MCF 10A (cell line): ENCODE measurements at places on chromosomes 12 and 14.

DNA sequence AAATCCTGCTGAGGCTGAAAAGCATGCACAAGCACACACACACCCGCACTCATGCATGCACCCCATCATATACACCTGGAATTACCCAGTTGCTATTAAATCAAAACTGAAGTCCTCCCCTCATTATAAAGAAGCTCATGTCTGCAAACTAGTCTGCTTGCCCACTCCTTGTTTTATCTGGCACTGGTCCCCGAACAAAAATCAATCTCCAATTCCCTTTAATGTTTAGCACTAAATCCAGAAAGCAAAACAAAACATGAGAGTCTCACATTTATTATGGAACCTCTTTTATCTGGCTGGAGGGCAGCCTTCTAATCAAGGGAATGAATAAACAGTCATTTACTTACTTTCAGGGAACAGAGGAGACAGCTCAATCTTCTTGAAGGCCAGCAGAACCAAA is 1093.4 kb upstream of the FLRT2 start:
- H3K4me3 ChIP-seq = no peak overlapping the region
- H3K27ac ChIP-seq = no peak overlapping the region
- no peaks in the 10 kb centered on the region for H3K27me3 ChIP-seq
- no peaks in the 10 kb centered on the region for H3K4me1 ChIP-seq
- no peaks in the 10 kb centered on the region for H3K36me3 ChIP-seq

- DNase-seq = no peak
- no peak overlapping the region for H3K27ac ChIP-seq
- H3K4me1 ChIP-seq = no peaks in the 10 kb centered on the region
- no peaks in the 10 kb centered on the region for H3K27me3 ChIP-seq
These were observed 38.7 kb upstream of the SYCP3 start for GRCh38 chr12:101777978-101778377.

DNA sequence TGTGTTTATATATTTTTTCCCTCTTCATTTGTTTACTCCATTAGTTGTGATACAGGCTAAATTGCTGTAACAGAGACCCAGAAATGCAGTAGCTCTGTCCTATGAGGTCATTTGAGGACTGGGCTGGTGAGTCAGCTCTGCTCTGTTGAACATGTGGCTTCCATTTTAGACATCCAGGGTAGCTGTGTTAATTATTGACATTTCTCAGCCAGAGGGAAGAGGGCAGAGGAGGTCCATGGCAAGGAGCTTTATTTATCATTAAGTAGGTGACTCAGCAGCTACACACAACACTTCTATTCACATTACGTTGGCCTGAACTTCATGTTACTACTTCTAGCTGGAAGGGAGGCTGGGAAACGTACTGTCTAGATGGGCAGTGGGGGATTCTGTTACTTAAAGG is 85.4 kb downstream of the PTCSC3 start:
- H3K4me1 ChIP-seq = peaks cover 12% of the 10 kb centered on the region
- no peaks in the 10 kb centered on the region for H3K27me3 ChIP-seq
- H3K36me3 ChIP-seq = no peaks in the 10 kb centered on the region
- H3K4me3 ChIP-seq = no peak overlapping the region

DNA sequence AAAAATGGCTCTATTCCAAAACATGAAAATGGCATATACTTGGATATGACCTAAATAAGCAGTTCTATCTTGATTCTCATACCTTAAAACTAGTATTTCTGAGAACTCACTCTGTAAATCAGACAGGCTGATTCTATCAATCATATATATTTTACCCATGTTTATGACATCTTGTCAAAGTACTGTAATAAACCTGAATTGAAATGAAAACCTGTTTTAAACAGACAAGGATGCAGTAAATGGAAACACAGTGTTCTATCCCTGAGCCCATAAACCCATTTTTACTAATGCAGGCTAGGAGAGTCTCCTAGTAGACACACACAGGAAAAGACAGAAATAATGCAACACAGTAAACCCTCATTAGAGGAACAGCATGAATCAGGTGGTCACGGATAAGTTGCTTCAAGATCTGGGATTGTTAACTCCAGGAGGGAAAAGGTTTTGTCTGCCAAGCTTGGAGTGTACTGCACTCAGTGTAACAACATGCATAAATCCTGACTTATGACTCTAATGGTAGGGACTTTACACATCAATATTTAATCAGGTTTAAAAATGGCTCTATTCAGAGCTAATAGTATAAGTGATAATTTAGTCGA is 93.6 kb upstream of the CPNE8 start:
- H3K27me3 ChIP-seq = no peaks in the 10 kb centered on the region
- no peak overlapping the region for H3K4me3 ChIP-seq
- no peaks in the 10 kb centered on the region for H3K36me3 ChIP-seq

- H3K27me3 ChIP-seq = no peaks in the 10 kb centered on the region
- no peak for DNase-seq
- H3K4me3 ChIP-seq = no peak overlapping the region
- no peak overlapping the region for H3K27ac ChIP-seq
These were observed 223.7 kb downstream of the ZFP36L1 start for GRCh38 chr14:68568907-68569897.

- peaks cover 6% of the 10 kb centered on the region for H3K4me1 ChIP-seq
- no peaks in the 10 kb centered on the region for H3K36me3 ChIP-seq
- H3K27me3 ChIP-seq = no peaks in the 10 kb centered on the region
- DNase-seq = peak; percentile 5
- H3K4me3 ChIP-seq = no peak overlapping the region
- H3K27ac ChIP-seq = no peak overlapping the region
These were observed 246.3 kb upstream of the CLEC14A start for GRCh38 chr14:38502239-38502638.

DNA sequence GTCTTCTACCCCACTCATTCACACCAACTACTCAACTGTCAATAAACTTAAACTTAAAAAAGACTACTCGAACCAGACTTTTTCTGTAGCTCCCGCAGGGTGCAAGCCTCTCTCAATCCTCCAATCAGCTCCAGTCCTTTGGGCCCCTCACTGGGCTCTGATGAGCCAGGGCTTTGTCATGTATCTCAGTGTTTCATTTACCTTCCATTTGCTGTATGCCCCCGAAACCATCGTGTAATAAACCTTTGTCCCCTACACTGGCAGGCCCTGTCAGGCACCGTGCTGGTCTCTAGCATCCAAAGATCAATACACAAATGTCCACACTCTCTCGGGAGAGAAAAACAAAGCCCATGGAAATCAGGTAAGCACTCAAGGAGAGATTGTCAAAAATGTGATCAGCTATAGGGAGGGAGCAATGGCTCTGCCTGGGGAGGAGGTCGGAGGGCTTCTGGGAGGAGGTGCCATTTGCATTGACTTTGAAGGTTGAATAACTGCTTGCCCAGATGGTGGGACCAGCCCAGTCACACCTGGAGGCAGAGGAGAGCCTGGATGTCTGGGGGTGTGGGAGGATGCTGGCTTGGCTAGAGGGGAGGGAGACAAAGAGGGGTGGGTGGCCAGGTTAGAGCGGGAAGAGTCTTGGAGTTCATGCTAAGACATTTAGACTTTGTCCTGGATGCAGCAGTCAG is 42.1 kb upstream of the DICER1 start:
- no peak overlapping the region for H3K27ac ChIP-seq
- no peaks in the 10 kb centered on the region for H3K27me3 ChIP-seq
- no peak for DNase-seq
- H3K36me3 ChIP-seq = peaks cover 16% of the 10 kb centered on the region

DNA sequence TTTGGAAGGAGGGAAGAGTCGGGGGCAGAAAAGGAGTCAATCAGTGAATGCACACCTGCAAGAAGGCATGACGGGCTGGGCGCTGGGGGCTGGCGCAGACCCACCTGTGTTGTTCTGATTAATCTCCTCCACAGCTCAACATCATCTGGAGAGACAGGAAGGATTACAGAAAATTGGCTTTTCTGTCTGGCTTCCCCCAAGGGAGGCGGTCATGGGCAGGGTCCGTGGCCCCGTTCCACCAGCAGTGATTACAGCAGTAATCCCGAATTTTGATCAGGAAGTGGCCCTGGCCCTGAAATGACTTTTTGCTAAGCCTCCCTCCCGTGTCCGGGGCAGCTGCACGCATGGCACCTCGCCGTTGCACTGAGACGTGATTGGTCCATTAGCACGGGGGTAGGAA is 24.4 kb upstream of the GALNT9 start:
- H3K27me3 ChIP-seq = peaks cover 8% of the 10 kb centered on the region
- H3K27ac ChIP-seq = no peak overlapping the region
- H3K4me1 ChIP-seq = peaks cover 5% of the 10 kb centered on the region
- H3K4me3 ChIP-seq = no peak overlapping the region
- no peaks in the 10 kb centered on the region for H3K36me3 ChIP-seq

- H3K27ac ChIP-seq = no peak overlapping the region
- no peaks in the 10 kb centered on the region for H3K36me3 ChIP-seq
- no peak overlapping the region for H3K4me3 ChIP-seq
- peaks cover 22% of the 10 kb centered on the region for H3K27me3 ChIP-seq
- no peaks in the 10 kb centered on the region for H3K4me1 ChIP-seq
- no peak for DNase-seq
These were observed 19.0 kb upstream of the CLEC2A start for GRCh38 chr12:9951026-9951675.

- DNase-seq = no peak
- no peak overlapping the region for H3K27ac ChIP-seq
- no peaks in the 10 kb centered on the region for H3K4me1 ChIP-seq
- H3K36me3 ChIP-seq = no peaks in the 10 kb centered on the region
- no peak overlapping the region for H3K4me3 ChIP-seq
These were observed 57.7 kb upstream of the FAM181A start for GRCh38 chr14:93869427-93869826.

GRCh38 chr12:125978286-125978685 is 913.1 kb downstream of the AACS start:
- no peaks in the 10 kb centered on the region for H3K4me1 ChIP-seq
- no peak overlapping the region for H3K27ac ChIP-seq
- no peaks in the 10 kb centered on the region for H3K27me3 ChIP-seq
- H3K4me3 ChIP-seq = no peak overlapping the region
- H3K36me3 ChIP-seq = peaks cover 6% of the 10 kb centered on the region
- no peak for DNase-seq

DNA sequence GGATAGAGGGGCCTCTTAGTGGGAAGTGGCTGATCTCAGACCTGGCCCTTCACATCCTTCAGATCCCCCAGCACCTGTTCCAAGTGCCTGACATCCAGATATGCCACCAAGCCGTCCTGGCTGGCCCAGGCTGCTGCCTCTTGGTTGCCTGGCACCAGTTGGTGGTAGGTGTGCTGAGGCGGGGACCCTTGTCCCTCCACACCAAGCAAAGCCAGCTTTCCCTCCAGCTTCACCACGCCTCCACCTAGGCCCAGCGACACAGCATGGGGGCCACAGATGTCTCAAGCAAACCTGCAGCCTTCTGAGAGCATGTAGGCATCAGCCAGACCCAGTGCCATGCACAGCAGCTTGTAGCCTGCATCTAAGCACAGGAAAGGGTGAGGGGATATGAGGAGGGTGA is 3.5 kb upstream of the CD63 start:
- H3K27me3 ChIP-seq = no peaks in the 10 kb centered on the region
- H3K36me3 ChIP-seq = peaks cover 12% of the 10 kb centered on the region
- no peak overlapping the region for H3K4me3 ChIP-seq
- no peak overlapping the region for H3K27ac ChIP-seq
- H3K4me1 ChIP-seq = peaks cover 24% of the 10 kb centered on the region

GRCh38 chr12:27531896-27532295 is 7.9 kb downstream of the PPFIBP1 start:
- H3K27ac ChIP-seq = peak overlapping the region; percentile 27
- H3K36me3 ChIP-seq = no peaks in the 10 kb centered on the region
- H3K4me1 ChIP-seq = peaks cover 23% of the 10 kb centered on the region
- no peaks in the 10 kb centered on the region for H3K27me3 ChIP-seq
- no peak overlapping the region for H3K4me3 ChIP-seq

DNA sequence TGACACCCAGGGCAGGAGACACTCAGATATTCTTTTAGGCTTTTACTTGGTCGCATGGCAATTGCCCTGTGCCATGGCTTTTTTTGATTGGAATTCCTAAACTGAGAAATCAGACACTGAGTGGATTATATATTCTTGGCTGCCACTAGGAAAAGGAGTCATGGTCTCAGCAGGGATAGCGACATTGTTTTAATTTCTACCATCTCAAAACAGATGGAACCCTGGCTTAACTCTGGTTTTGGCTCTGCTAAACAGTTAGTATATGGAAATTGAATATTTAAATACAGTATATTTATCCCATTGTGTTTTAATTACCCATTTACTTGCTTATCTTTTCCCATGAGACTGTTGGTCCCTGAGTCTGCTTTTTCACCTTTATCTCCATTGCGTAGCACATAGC is 84.0 kb downstream of the DACT1 start:
- peaks cover 97% of the 10 kb centered on the region for H3K27me3 ChIP-seq
- no peak for DNase-seq
- no peaks in the 10 kb centered on the region for H3K4me1 ChIP-seq

DNA sequence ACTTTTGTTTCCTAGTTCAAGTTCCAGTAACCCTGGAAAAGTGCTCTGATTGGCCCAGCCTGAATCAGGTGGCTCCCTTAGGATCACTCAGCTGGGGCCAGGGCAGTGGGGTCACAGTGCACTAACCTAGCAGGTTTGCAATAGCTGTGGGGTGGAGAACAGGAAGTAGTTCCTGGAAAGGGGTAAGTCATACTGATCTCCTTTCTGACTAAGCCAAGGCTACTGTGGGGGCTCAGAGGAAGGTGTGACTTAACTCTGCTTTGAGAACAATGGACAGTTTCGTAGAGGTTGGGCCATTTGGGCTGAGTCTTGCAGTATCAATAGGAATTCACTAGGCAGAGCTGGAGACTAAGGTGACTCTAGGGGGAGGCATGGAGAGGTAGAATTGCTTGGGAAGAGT is 89.4 kb downstream of the KIF26A start:
- no peak for DNase-seq
- H3K27ac ChIP-seq = no peak overlapping the region
- no peaks in the 10 kb centered on the region for H3K27me3 ChIP-seq
- H3K4me1 ChIP-seq = no peaks in the 10 kb centered on the region
- H3K4me3 ChIP-seq = no peak overlapping the region

GRCh38 chr12:89742337-89743022 is 33.8 kb upstream of the ATP2B1 start:
- H3K36me3 ChIP-seq = peaks cover 9% of the 10 kb centered on the region
- no peaks in the 10 kb centered on the region for H3K4me1 ChIP-seq
- no peak for DNase-seq
- H3K27me3 ChIP-seq = no peaks in the 10 kb centered on the region
- no peak overlapping the region for H3K4me3 ChIP-seq

DNA sequence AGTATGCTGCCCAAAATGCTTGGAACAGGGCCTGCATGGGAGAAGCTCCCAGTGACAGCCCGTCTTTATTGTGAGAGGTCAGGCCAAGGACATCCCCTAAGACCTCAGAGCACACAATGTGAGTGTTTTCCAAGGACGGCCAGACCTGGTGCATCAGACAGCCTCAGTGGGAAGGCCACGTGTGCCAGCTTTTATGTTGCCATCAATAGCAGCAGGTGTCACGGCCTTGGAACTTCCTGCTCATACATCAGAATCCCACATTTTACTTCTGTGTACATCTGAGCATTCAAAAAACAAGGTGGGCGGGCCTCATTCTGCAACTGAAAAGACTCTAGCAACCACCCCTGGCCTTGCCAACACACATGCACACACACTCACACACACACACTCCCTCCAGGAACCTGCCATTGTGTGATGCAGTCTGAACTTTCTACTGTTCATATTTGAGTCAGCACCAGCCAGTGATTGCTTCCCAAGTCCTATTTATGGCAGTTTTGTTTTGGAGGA is 753.1 kb upstream of the TBX3 start:
- no peaks in the 10 kb centered on the region for H3K36me3 ChIP-seq
- H3K4me1 ChIP-seq = peaks cover 6% of the 10 kb centered on the region
- no peak overlapping the region for H3K4me3 ChIP-seq
